ENCODE measurements at places on chromosomes 13 and 19.

- DNase-seq: no peak
Measured at GRCh38 chr13:73261739-73262216, 203.0 kb downstream of the KLF5 start.

DNA sequence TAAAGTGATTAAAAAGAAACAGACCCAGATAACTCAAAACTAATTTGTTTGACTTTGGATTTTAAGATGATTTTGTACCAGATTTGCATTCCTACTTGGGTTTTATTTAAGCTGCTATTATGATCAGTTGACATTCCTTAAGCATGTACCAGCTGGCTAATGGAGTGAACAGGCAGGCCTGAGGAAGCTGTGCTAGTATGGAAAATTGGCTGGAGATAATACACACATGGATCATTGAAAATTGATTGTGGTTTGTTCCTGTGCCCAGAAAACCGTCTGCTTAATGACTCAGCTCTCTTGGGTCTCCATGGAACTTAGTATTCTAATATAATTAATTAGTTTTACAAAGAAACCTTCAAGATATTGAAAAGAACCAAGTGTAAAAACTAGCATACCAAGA lies 22.6 kb downstream of the POLR1D start:
- no peak for DNase-seq

DNA sequence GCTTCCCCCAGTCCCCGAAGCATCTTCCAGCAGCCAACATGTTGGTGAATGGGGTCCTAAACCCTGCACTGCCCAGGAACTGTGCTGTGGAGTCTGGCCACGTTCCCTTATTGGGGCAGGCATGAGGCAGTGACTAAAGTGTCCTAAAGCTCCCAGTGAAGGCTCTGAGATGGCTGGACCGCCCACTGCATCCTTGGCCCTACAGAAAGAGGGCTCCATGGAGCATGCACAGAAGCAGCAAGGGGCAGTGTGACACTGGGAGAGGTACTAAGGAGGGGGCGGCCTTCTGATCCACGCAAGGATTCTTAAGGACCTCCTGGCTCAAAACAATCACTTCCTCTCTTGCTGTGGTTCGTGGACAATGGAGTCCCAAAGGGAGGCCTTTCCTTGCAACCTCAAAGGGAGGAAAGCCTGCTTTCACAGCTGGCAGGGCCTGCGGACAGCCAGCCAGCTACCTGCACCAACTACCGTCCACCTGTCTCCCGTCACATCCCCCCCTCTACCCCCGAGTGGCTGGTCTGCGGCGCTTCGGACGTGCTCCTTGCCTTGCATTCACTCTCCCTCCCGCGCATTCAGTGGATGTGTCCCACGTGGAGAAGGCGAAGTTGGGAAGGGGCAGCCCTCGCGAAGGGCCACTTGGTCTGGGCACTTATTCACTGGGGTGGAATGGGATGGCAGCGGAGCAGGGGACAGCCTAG lies 63.9 kb upstream of the STARD13 start:
- DNase-seq: no peak

GRCh38 chr19:3607303-3608078 lies 816 bp upstream of the TBXA2R start:
- DNase-seq: no peak

- no peak for DNase-seq
Measured at GRCh38 chr19:19420570-19421298, 15.3 kb downstream of the GATAD2A start.

- no peak for DNase-seq
Measured at GRCh38 chr13:56459286-56459685, 681.4 kb upstream of the PRR20A start.

DNA sequence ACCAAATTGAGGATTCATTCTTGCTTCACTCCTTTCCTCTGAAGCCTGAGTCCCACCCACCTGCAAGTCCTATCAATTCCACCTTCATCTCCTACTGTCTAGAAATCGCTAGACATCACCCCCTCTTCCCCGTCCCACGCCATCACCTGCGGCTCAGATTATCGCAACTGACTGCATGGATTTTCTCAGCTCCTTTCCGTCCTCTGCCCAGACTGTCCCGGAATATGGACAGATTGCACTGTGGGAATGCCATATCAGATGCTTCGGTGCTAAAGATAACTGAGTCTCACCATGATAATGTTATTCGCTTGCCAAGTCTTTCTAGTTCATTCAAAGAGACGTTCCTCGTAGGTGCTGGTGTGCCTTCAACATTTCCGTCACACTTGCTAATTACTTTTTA lies 66.4 kb upstream of the USP29 start:
- no peak for DNase-seq

DNA sequence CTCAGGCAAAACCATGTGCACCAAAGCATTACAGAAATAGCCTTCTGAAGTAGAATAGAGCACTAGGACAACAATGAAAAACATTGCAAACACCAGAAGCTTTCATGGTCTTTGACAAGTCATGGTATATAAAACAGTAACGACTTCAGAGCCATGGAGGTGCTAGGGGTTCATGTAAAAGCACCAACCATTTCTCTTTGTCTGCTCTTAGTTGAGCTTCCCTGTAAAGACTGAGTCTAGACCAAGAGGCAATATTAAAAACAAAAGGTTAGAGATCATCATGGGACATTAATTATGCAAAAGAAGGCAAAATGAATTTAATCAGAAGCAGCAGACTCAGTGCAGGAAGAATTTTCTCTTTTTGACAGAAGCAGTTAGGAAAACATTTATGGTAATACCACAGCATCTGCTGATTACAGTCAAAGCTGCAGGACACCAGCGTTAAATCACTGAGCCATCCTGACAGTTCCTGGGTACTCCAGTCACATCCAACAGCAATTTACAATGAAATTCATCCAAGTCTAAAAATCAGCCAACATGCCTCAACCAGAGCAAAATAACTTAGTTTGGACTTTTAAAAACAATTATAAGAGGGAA lies 476.8 kb downstream of the DIAPH3 start:
- DNase-seq: no peak

GRCh38 chr13:34303346-34303745 lies 485.4 kb downstream of the RFC3 start:
- DNase-seq: no peak

DNA sequence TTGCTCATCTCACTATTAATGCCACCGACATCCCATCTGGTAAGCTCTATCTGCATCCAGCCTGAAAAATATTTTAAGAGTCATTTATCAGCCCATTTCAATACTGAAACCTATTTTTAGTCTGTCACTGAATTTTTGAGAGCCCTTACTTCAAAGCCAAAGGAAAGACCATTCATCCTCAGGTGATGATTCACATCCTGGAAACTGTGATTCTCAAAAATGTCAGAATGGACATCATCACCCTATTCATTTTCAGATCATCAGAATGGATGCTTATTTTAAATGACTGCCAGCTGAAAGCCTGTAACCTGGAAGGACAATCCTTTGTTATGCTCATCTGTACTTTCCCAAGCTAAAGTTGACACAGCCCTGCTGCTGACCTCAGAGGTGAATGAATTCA lies 27.0 kb downstream of the TNFSF11 start:
- DNase-seq: no peak

DNA sequence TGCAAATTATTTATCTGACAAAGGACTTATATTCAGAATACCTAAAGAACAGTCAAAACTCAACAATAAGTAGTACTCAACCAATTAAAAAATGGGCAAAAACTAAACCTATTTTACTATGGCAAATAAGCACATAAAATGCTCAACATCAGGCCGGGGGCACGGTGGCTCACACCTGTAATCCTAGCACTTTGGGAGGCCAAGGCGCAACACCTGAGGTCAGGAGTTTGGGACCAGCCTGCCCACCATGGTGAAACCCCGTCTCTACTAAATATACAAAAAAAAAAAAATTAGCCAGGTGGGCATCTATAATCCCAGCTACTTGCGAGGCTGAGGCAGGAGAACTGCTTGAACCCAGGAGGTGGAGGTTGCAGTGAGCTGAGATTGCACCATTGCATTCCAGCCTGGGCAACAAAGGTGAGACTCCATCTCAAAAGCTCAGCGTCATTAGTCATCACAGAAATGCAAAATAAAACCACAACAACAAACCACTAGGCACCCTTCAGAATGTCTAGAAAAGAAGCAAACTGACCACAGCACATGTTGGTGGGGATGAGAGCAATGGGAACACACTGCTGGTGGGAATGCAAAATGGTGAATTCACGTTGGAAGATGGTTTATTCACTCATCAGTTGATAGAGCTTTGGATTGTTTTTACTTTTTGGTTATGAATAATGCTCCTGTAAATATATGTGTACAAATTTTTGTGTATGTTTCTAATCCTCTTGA lies 180.6 kb upstream of the SOX1 start:
- DNase-seq: no peak

DNA sequence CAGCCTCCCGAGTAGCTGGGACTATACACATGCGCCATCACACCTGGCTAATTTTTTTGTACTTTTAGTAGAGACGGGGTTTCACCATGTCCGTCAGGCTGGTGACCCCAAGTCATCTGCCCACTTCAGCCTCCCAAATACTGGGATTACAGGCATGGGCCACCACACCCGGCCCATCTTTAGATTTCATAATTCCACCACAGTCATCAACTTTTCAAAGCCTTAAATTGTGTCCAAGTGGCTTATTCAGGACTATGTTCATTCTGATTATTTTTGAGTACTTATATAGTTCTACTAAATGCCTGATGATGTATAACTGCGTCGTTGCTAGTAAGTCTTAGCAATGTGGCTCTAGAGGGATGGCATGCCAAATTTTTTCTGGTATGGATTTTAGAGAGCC lies 36.9 kb downstream of the FLT1 start:
- DNase-seq: no peak

DNA sequence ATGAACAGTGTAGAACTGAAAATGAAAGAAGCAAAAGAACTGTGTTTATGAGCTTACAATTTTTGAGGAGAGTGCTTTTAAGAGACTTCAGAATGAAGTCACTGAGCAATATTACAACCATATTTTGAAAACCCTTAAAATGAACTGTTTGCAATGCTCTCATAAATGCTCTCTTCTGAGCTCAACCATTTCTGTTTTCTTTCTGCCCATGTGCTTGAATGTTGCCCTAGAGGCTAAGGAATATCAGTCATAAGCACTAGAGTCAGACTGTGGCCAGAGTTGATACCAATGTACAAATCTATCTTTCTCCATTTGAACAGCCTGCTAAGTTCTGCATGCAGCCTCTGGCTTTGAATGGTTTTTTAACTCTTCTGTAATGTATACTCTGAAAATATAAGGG lies 1092.8 kb downstream of the PCDH9 start:
- DNase-seq: no peak

- DNase-seq: no peak
Measured at GRCh38 chr13:33394294-33394932, 108.9 kb upstream of the STARD13 start.

GRCh38 chr13:23752111-23753001 lies 136.8 kb downstream of the MIPEP start:
- DNase-seq: no peak

DNA sequence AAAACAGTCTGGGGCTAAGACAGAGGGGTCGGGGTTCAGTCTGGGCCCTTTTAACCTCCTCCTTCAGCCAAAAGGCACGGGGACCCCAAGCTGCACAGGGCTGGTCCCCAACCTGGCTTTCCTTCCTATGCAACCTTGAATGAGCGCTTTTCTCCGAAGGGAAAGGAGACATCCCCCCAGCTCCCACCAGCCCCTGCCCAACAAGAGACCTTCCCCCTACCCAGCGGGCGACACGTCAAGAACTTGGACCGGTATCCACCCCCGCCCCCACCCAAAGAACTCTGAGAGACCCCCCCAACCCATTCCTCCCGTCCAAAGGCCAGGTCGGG lies 35.0 kb upstream of the NANOS3 start:
- no peak for DNase-seq

- DNase-seq: no peak
Measured at GRCh38 chr19:30178721-30179402, 193.3 kb upstream of the ZNF536 start.

DNA sequence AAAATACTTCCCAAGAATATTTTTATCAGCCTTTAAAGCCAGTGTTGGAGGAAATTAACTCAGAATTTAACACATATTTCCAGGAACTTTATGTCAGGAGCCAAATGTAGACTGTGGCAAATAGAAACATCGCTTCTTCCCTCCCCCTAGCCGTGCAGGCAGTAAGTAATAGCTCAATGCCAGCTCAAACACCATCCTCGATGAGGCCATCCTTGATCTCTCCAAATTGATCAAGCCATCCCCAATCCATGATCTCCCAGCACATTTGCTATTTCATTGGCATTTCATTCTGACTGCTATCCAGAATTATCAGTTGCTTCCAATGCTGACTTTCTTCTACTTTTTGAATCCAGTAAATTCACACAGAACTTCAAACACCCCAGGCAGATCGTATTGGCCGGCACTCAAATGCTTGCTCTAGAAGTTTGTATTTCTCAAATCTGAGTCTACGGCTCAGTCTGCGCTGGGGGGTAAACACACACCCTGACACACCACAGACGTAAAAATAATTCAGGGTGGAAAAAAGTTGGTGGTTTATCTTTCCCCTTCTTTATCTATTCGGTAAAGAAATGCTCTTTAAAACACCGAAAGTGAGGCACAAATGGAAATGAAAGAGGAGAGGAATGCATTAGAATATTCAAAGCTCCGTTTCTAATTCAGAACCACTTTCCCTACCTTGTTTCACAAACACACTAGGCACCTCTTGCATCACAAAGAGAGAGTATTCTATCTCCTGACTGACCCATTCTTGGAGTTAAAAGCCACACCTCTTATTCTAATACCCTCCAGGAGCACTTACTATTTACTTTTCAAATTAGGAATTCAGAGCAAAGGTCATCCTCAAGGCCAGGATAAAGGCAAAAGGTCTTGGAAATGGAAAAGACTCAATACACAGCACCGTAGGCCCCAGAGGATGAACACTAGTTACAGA lies 991 bp downstream of the OBI1 start:
- DNase-seq: no peak

DNA sequence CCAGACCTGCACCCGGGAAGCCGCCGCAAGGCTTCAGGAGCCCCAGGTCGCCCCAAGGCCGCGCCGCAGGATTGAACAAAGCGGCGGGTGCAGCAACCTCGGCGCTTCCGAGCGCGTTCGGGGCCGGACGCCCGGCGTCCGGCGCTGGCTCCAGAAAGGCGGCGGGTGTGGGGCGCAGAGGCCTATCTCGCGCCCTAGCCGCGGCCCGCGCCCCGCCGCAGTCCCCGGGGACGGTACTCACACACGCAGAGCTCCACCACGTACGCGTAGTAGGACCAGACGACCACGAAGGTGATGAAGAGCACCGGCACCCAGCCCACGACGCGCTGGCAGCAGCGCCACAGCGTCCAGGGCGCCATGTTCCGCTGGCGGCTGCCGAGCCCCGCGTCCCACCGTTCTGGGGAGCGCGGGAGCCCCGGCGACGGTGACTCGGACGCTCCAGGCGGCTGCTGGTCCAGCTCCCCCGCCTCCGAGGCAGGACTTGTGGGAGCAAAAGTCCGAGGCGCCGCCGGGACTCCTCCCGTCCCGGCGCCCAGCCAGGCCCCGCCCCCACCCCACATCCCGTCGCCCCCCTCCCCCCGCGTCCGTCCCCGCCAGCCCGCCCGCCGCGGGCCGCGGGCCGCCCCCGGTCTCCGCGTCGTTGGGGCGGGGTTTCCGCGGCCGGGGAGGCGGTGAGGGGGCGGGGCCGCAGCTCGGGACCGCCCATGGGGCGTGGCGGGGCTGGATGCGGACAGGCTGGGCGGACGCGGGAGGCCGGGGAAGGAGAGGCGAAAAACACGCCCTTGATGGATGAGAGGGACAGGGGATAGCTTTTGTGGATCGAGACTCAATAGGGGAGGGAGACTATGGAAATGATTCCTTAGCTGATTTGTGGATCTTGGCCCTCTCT lies at the start of gene ZDHHC20:
TSS of gene ZDHHC20 (minus strand) at position 491 of the 889 bp plus-strand sequence. CDS start at position 359, 132 bp downstream.
- DNase-seq: peak; percentile 89

GRCh38 chr13:20828539-20829364 lies 55.0 kb upstream of the EEF1AKMT1 start:
- peak; percentile 49 for DNase-seq
